Gastroesophageal sphincter (tissue), 4 donors: ENCODE measurements at places on chromosomes 7 and 10.

DNA sequence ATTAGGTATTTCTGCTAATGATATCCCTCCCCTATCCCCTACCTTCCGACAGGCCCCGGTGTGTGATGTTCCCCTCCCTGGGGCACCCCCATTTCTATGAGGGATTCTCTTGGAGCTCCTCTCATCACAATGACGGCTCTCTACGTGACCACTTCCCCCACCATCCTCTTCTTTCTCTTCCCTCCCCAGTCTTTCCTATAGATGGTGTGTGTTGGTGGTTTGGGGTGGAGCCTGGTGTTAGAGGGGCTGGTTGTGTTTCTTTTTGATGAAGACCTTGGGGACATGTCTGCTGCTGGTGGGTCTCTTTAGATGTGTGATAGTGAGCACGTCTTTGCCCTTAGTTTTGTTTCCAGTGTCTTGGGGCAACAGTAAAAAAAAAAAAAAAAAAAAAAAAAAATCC, 28.6 kb downstream of the RPS24 start:
- H3K27ac ChIP-seq: no peak overlapping the region
- no peak for ATAC-seq
- H3K27me3 ChIP-seq: no peaks in the 10 kb centered on the region
- no peaks in the 10 kb centered on the region for H3K4me1 ChIP-seq

- no peak overlapping the region for H3K4me3 ChIP-seq
- no peaks in the 10 kb centered on the region for H3K4me1 ChIP-seq
- no peak for ATAC-seq
- no peaks in the 10 kb centered on the region for H3K27me3 ChIP-seq
- H3K27ac ChIP-seq: no peak overlapping the region
Observed at GRCh38 chr7:20358106-20358505, 27.4 kb downstream of the ITGB8 start.

GRCh38 chr7:29414216-29414615, 149.4 kb upstream of the PRR15 start:
- no peaks in the 10 kb centered on the region for H3K4me1 ChIP-seq
- H3K27ac ChIP-seq: no peak overlapping the region
- no peaks in the 10 kb centered on the region for H3K27me3 ChIP-seq
- no peak for ATAC-seq
- H3K4me3 ChIP-seq: no peak overlapping the region

- ATAC-seq: no peak
- H3K4me3 ChIP-seq: no peak overlapping the region
- no peaks in the 10 kb centered on the region for H3K4me1 ChIP-seq
- no peaks in the 10 kb centered on the region for H3K27me3 ChIP-seq
- H3K27ac ChIP-seq: no peak overlapping the region
Observed at GRCh38 chr7:69748530-69748929, 150.3 kb downstream of the AUTS2 start.
